CD4-positive, alpha-beta T cell treated with Interleukin-2 at 100 ng/mL for 4 hours (primary cell): ENCODE measurements at places on chromosomes 13 and 19.

DNA sequence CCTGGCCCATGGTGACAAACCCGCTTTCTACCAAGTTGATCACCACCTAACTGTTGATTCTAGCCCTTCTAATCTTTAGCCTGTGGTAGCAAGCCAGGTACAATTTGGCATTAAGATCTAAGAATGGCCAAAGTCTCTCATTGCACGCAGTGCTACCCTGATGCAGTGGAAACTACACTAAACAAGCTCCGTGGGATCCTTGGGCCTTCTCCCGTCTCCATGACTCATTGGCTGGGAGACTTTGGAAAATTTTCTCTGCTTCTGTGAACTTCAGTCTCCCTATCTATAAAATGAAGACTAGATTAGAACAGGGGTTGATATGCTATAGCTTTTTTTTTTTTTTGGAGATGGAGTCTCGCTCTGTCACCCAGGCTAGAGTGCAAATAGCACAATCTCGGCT lies 223.0 kb downstream of the TSHZ3 start:
- no peak for DNase-seq

DNA sequence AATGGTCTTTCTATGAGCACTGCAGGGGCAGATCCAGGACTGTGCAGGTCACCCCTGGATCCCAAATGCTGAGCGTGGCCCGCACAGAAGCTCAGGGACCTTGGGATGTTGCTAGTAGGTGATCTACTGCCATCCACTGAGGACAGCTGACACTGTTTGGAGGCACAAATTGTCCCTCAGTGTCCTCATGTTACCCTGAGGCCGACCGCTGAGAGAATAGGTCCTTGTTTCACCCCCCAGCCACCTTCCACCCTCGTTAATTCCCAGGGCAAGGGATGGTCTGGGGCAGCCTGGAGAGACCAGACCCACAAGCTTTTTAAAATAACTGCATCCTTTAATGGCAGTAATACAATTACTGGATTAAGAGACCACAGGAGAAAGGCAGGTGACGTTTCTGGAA lies 15.4 kb upstream of the TMEM160 start:
- no peak for DNase-seq

DNA sequence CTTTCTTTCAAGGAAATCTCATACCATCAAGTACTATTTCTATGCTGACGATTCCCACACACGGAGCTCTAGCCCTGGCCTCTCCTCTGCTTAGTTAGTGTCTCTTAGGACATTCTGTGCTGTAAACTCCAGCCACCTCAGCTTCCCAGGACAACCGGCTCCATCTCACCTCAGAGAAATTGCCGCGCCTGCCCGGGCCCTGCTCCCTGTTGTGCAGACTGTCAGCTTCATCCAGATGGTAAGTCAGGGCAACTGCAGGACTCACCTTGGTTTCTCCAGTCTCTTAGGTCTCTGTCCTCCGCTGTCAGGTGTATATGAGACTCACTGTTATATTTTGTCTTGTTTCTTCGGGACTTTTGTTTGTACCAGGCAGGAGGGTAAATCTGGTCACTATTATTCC lies 98.7 kb downstream of the SPACA7 start:
- DNase-seq = no peak

GRCh38 chr19:49224879-49225278 lies 67.3 kb downstream of the TRPM4 start:
- DNase-seq = no peak

GRCh38 chr13:59839186-59839585 lies 324.5 kb downstream of the DIAPH3 start:
- DNase-seq = no peak

DNA sequence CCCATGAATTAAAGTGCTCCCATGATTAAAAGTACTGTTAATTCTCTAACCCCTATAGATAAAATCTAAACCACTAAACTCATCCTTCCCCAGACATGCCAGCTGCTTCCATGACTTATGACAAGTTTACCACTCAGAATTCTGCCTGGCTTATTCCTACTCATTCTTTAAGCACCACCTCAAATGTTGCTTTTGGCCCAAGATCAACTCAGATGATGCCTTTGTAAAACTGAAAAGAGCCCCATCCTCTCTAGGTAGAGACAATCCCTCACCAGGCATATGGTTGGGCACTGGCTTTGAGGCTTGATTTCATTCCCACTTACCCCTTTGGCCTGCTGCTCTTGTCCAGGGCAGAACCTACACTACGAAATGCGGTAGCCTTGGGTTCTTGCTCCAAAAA lies 250.0 kb downstream of the DNAJC15 start:
- DNase-seq = no peak

- no peak for DNase-seq
These were observed 1.8 kb downstream of the CRLF1 start for GRCh38 chr19:18604820-18605159.

- DNase-seq = peak; percentile 81
These were observed 1.2 kb downstream of the BLVRB start for GRCh38 chr19:40464059-40465024.

DNA sequence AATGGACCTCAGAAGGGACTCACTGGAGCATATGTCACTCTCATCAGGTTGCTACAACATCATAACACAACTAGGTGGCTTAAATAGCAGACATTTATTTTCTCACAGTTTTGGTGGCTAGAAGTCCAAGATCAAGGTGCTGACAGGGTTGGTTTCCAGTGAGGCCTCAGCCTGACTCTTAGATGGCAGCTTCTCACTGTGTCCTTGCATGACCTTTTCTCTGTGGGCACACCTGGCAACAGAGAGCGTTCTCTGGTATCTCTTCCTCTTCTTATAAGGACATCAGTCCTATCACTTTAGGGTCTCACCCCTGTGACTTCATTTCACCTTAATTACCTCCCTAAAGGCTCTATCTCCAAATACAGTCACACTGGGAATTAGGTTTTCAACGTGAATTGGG lies 74.5 kb downstream of the CYSLTR2 start:
- DNase-seq = no peak

DNA sequence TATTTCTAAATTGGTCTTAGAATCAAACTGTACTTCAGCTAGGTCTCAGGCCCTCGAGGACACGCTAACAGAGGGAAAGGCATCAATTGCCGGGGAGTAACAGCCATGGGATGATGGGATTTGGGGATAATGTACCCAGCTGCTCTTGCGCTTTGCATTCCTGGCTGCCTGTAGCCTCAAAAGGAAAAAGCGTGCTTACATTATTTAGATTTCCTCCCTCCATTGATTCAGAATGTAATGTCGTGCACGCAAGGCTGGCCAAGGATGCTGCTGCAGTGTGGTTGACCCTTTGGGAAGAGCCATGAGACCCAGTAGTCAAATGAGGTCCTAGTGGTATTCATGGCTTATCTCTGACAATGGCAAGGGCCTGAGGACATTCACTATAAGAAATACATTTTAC lies 95.1 kb downstream of the SLC7A1 start:
- no peak for DNase-seq

DNA sequence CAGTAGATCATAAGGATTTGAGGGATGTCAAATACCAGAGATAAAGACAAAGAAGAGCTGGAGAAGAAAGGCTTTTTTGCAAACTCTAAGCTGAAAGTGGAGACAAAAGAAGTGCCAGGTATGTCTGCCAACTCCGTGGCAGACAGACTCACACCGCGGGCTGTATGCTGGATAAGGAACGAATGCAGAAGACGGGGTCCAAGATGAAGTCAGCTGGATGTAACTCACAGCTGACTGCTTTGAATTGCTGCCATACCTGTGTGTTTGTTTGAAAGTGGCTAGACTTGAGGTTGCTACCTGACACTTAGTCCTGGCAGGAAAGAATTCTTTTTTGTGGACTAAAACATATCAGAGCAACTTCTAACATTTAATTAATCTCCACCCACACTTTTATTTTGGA lies 398.8 kb downstream of the DLEU7 start:
- DNase-seq = no peak

GRCh38 chr13:43911871-43912270 lies 32.2 kb downstream of the LACC1 start:
- no peak for DNase-seq

GRCh38 chr19:50300051-50300450 lies 29.1 kb downstream of the KCNC3 start:
- no peak for DNase-seq

DNA sequence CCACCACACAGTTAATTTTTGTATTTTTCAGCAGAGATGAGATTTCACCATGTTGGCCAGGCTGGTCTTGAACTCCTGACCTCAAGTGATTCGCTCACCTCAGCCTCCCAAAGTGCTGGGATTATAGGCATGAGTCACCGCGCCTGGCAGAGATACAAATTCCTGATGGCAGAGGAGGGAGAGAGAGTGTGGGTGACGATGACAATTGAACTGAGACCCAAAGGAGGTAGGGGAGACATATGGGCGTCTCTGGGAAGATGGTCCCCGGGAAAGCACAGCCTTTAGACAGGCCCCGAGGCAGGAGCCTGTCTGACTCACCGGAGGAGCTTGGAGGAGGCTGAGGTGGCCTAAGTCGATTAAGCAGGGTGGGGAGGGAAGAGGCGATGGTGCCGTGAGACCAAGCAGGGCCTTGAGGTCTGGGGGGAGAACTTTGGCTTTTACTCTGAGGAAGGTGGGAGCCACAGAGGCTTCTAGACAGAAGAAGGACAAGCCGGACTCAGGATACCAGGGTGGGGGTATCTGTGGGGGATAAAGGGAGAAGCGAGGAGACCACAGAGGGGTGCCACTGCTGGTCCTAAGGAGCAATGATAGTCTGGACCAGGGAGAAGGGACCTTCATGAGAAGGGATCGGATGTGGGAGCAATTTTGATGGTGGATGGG lies 38.2 kb downstream of the ARRDC2 start:
- DNase-seq = no peak

DNA sequence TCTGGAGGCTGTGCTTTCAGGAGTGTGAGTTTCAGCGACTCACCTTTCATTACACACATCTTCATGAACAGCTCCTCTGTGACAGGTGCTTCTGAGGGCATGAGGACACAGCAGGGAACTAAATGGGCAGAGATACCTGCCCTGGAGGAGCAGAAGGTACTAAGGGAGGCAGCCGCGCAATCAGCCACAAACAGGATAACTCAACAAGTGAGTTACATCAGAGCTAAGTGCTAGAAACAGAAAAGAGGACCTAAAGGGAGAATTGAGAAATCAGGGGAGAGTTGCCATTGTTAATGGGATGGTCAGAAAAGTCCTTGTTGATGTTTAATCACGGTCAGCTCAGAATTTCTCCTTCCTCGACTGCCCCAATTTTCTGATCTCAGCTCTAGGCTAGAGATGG lies 42.5 kb downstream of the SYDE1 start:
- no peak for DNase-seq

DNA sequence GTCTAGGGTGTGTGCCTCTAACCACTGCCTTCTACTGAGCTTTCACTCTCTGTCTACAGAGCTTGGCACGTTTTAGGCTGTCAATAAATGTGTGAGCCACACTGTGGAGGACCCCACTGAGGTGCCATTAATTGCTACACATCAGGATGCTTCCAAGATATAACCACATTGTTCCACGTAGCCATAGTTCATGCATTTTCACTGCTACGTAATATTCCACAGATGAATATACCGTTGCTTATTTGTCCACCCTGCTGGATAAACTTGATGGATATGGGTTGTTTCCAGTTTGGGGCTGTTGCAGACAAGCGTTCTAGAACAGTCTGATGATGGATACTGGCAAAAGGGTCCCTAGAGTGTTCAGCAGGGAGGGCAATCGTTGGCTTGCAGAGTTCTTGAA lies 11.3 kb upstream of the NUMBL start:
- no peak for DNase-seq

DNA sequence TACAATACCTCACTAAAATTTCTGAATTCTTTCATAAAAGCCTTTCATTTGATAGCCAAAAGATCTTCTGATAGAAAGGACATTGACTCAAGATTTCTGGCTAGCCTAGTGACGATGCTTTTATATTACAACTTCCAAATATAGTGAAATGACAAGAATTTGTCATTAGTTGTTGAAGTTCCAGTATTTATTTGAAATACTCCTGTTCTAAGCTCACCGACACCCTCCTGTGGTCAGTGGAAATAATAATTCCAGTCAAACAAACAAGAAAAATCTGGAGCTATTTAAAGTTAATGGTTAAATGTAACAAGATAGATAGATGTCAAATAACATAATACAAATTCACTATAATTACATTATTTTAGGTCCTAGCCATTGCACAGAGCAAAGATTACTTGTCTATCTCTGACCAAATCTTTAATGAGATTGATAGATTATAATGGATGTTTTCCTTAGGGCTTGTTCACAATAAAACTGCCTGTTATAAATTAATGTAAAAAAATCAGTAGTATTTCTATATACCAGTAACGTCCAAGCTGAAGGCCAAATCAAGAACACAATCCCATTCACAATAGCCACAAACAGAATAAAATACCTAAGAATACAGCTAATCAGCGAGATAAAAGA lies 195.5 kb downstream of the RGCC start:
- DNase-seq = peak; percentile 64

GRCh38 chr19:12111943-12112637 lies 28.1 kb downstream of the ZNF20 start:
- DNase-seq = no peak

- no peak for DNase-seq
These were observed 12.1 kb downstream of the NFILZ start for GRCh38 chr19:8642561-8642960.

- DNase-seq = no peak
These were observed 41.1 kb downstream of the SERP2 start for GRCh38 chr13:44414716-44415115.

DNA sequence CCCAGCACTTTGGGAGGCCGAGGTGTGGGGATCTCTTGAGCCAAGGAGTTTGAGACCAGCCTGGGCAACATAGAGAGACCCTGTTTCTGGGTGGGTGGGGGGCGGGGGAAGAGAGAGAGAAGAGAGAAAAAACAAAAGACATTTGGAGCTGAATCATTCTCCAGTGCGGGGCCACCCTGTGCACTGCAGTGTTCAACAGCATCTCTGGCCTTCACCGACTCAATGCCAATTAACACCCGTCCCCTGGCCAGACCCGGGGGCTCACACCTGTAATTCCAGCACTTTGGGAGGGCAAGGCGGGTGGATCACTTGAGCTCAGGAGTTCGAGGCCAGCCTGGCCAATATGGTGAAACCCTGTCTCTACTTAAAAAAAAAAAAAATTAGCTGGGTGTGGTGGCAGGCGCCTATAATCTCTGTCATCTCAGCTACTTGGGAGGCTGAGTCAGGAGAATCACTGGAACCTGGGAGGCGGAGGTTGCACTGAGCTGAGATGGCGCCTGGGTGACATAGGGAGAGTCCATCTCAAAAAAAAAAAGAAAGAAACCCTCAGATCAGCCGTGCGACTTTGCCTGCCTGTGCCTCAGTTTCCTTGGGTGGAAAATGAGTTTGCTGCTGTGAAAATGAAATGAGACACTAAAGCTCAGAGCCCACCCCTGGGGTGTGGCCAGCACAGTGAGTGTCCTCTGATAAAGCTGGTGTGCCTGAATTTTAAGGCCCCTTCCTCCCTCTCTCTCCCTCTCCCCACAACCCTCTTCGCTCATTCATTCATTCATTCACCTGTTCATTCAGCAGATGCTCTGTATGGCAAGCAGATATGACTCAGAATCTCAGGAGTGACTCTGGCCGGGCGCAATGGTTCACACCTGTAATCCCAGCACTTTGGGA lies 6.4 kb downstream of the KLF2 start:
- DNase-seq = peak; percentile 81

GRCh38 chr19:11355160-11356073 lies at the start of gene PLPPR2:
Gene PLPPR2, plus strand, starts transcription at chr19:11355432. Its CDS starts 2,242 bp downstream, at chr19:11357674.
- peak; percentile 82 for DNase-seq
